Aortic smooth muscle cell (primary cell): ENCODE measurements at places on chromosomes 3 and 15. TPM values are rescaled to one million over a fixed set of nuclear protein-coding genes. Genes with fewer than 3 reads are reported as not detected.

The MESP1 gene
- total RNA-seq, result 0.37 and 0.53 TPM in 2 replicates

The CRABP1 gene
- total RNA-seq, result not detected in 2 replicates

The INSYN1 gene
- total RNA-seq, result 3.0 and 5.2 TPM in 2 replicates

The ACSBG1 gene
- total RNA-seq, result not detected in 2 replicates

The CHRD gene
- total RNA-seq, result 1.7 and 2.4 TPM in 2 replicates

The GXYLT2 gene
- 2.6 and 4.4 TPM in 2 replicates for total RNA-seq

The ZDHHC3 gene
- total RNA-seq, result 46.4 and 59.3 TPM in 2 replicates

The SPESP1 gene
- total RNA-seq, result 2.4 and 4.7 TPM in 2 replicates
